ENCODE measurements at places on chromosomes 4 and X.
A peak's percentile ranks its signal among the peaks of the same experiment; 100 is the strongest.

DNA sequence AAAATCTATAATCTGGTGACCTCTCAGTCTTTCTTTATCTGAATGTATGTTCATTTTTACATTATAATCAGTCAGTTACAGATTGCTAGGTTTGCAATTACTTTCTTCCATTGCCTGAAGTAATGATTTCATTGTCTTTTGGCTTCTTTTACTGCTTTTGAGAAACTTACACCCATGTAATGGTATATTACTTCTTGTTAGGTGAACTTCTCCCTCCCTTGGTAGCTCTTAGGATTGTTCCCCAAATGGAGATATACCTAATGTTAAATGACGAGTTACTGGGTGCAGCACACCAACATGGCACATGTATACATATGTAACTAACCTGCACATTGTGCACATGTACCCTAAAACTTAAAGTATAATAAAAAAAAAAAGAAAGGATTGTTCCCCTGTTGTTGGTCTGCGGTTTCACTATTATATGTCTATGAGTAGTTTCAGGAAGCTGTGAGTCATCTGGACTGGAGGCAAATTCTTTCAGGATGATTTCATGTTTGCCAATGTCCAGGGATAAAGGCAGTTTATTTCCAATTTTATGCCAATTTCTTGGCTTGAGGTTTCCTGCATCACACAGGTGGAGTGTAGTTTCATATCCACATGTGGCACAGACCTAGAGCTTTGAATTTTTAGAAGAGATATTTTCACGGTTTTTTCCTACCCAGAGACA is 21.8 kb downstream of the SPANXC start:
- DNase-seq: no peak

DNA sequence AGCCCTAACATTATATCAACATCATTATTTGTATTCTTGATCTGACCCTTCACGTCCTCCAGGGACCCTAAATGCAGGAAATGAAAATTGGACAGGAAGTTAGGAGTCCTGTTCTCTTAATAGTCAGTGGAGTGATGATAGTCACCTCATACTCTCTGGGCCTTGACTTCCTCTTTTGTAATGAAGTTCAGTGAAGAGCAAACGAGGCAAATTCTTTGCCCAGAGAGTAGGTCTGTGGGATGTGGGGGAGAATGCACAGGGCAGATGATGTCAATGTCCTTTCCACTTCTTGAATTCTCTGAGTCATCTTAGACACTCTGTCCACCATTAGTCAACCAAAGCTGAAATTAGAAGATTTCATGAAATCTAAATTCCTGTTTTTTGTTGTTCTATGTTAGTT is 17.1 kb upstream of the GPRIN3 start:
- no peak for DNase-seq

DNA sequence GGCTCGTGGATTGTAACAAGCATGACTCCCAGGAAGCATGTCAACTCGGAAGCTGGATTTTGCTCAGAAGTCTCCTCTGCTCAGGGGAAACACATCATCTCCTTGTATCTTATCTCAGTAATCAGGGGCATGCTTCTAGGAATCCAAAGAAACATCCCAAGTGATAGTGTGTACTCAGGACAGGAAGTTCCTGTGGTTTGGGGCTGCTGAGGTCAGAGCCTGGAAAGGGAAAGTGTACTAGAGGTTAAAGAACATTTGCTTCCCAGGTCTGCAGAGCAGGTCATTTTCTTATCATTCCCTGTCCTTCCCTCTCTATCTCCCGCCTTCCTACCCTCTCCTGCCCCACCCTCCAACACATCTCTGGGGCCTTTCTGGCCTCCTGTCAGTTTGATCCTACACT is 38.8 kb downstream of the SLC34A2 start:
- DNase-seq: no peak

GRCh38 chr4:18938343-18939099 is 917.0 kb upstream of the LCORL start:
- DNase-seq: no peak

DNA sequence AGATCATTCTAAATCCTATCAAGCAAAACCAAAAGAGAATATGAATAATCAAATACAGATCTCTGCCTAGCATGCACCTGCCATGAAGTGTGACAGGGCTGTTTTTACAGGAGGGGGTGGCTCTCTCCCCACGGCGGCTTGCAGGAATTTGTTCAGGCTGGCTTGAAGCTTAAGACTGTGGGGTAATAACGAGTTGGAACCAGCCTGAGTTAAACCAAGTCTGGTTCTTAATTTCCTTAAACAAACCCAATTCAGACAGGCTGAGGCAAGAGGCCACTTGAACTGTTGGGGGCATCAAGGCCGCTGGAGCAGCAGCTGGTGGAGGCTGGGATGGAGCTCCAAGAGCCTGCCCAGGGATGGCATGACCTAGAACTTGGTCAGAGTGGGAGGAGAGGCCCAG is 45.1 kb upstream of the LGI2 start:
- no peak for DNase-seq

GRCh38 chr4:75909405-75909804 is 7.2 kb upstream of the PPEF2 start:
- DNase-seq: no peak

- DNase-seq: no peak
Measured at GRCh38 chrX:723781-724180, 93.2 kb downstream of the SHOX start.

DNA sequence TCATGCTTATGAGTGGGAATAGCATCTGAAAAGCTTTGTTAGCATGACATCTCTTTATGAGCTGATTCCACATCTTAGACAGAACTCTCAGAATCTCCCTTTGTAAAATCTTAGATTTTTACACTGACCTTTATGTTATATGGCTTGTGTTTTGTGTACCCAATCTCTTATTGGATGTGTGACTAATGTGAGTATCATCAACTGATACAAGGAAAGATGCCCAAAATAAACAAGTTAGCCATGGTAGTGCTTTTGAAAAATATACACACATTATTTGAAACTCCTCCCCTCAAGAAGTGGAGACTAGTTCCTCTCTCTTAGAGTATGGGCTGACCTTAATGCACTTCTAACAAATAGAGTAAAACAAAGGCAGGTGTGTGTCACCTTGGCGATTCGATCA is 160.1 kb upstream of the NRK start:
- no peak for DNase-seq

DNA sequence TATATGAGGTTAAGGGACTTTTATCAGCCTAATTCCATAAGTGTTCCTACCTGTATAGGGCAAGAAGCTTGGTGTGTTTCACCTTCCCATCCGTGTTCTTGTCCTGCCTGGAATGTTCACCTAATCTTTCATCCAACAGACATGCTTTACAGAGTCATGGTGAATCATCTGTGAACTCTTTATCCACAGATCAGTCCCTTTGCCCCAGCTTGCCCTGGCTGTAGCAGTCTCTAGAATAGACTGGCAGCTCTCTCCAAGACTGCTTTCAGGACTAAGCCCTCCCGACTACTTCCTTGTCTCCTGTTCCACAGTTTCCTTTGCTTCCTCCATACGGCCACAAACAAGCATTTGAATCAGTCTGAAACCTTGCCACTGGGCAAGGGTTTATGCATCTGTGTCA is 177.9 kb upstream of the IL15 start:
- no peak for DNase-seq

- no peak for DNase-seq
Measured at GRCh38 chr4:7781366-7781765, 158.3 kb downstream of the AFAP1 start.

DNA sequence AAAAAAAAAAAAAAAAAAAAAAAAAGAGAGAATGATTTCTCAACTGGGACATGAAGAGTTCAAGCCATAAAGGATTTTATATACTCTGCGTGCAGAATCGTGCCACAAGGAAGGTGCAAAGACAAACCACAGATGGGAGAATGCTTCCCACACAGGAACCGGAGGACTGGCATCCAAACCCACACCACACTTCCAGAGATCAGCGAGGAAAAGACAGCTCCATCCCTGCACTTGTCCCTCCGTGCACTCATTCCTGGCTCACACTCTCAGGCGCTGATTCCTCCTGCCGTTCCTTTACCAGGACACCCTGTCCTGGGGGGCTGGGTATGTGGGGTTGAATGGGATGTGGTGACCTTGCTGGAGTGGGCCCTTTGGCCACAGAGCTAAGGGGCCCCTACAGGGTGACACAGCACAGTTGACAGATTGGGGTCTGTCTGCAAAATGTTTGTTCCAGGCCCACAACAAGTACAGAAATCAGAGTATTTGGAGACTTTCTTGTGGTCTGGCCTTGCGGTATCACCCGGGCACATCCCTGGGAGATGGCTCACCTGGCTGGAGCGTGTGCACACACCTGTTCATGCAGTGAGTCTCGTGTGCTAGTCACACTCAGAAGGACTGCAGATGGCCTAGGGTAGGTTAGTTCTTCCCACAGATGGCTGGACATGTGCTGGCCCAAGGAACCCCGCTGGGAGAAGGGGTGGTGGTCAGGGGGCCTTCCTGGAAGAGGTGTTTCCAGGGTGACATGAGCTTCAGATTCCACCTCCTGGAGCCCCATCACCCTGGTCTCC is 55.4 kb upstream of the GPR78 start:
- no peak for DNase-seq

- peak; percentile 0 for DNase-seq
Measured at GRCh38 chrX:3806630-3807029, 93.2 kb upstream of the PRKX start.

DNA sequence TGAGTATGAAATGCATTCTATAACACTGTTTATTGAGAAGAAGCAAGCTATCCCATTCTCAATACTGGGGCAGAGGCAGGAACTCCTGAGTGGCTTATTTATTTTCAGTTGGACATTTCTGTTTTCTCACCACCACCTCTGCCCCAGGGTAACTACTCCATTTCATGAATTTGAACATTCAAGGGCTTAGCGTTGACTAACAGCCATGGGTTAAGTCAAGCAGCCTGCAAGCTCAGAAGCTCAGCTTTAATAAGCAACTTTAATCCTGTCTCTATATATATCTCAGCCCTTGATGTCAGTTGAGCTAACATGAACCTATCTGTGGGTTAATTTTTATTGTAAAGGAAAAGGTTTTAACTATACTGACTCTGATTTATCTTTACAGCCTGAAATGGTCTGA is 93.8 kb downstream of the MBNL3 start:
- no peak for DNase-seq

GRCh38 chrX:54786967-54787366 is 11.1 kb downstream of the ITIH6 start:
- DNase-seq: no peak

DNA sequence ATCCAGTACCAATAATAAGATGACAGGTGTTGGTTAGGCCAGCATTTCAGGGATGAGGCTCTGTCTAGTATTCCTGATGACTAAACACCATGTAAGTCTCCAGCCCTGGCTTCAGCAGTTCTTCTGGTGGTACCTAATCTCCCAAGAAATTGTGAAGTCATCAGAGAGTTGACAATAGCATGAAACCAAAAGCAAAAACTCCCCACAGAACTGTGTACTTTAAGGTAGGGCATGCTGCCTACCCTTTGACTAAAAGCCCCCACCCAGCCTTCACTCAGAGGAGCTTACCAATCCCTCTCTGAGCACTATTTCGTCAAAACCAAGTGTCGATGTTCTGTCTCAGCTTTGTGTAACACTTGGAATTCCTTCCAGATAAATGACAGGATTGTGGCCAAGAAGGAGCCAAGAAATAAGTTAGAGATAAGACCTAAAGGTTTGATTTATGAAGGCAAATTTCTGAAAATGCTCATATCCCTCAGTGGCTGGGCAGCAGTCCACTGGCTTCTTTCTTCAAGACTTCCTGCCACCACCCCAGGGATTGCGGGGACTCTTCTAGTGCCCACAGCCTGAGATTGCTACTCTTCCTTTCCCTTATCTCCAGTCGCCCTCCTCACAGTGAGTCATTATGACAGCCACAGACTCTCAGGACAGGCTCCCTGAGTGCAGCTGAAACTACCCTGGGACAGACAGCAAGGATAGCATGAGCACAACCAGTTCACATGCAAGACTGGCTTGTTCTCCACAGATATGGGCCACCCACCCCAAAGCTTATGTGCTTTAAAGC is 67.3 kb upstream of the LHFPL1 start:
- no peak for DNase-seq

DNA sequence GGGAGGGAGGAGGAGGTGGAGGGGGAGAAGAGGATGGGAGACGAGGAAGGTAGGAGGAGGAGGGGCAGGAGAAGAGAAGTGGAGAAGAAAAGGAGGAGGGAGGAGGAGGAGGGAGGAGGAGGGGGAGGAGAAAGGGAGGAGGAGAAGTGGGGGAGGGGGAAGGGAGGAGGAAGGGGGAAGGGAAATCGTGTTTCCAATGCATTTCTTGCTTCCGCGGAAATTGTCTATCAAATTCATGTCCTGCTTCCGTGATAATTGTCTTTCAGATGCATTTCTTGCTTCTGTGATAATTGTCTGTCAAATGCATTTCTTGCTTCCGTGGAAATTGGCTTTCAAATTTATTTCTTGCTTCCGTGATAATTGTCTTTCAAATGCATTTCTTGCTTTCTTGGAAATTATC is 43.3 kb downstream of the CRLF2 start:
- DNase-seq: no peak

DNA sequence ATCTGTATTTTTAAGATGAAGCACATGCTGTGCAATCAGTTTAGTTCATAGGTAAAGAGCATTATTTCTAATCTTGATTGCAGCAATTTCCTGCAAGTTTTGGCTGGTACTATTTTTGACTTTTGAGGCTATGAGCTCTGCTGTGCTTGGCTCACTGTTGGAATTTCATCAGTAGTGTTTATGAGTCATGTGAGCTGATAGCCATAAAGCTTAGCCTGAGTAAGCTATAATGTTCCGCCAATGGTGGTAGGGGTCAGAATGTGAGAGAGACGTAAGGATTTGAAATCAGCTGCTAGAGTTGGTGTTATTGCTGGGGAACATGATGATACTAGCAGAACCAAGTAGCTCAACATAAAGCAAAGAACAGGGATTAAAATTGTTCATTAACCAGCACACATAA is 590.9 kb upstream of the GNPDA2 start:
- no peak for DNase-seq

DNA sequence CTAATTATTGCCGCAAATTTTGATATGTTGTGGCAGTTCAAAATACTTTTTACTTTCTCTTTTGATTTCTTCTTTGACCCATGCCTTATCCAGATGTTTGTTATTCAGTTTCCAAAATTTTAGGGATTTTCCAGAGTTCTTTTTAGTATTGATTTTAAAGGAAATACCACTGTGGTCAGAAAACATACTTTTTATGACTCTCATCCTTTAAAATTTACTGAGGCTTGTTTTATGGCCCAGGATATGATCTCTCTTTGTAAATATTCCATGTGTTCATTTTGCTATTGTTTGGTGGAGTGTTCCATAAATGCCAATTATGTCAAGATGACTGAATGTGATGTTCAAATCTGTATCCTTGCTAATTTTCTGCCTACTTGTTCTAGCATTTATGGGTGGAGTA is 272.3 kb upstream of the DIPK2B start:
- DNase-seq: no peak

GRCh38 chr4:60780874-60781273 is 419.3 kb upstream of the ADGRL3 start:
- DNase-seq: no peak

GRCh38 chr4:19030536-19030935 is 1009.0 kb upstream of the LCORL start:
- DNase-seq: no peak

- no peak for DNase-seq
Measured at GRCh38 chrX:133175162-133175561, 43.0 kb downstream of the TFDP3 start.

Measured in NCI-H2171 (cell line).